SK-N-MC (cell line): ENCODE measurements at places on chromosomes 5 and 9.

GRCh38 chr9:127291246-127291778, 26.7 kb downstream of the GARNL3 start:
- no peak for DNase-seq

GRCh38 chr5:43110606-43111170, 10.0 kb upstream of the ZNF131 start:
- no peak for DNase-seq

DNA sequence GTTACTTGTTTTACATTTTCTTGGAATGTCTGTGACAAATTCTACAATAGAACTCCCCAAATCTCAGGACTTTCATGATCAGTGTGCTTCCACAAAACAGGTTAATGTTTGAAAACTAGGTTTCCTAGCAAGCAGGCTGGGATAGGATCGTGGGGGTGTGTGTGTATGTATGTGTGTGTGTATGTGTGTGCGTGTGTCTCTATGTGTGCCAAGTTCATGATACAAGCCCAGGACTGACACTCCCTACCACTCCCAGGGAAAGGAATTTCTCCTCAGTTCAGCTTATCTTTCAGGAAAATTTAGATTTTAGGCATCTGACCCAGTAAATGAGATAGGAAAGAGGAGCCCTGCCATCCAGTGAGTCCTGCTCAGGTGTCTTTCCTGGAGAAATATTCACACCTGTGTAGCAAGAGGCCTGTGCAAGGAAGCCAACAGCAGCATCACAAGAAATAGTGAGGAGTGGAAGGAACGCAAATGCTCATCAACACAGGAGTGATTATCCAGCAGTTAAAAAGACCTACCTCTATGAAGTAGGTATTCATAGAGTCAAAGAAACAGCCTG, 13.8 kb upstream of the ABLIM3 start:
- DNase-seq = no peak

DNA sequence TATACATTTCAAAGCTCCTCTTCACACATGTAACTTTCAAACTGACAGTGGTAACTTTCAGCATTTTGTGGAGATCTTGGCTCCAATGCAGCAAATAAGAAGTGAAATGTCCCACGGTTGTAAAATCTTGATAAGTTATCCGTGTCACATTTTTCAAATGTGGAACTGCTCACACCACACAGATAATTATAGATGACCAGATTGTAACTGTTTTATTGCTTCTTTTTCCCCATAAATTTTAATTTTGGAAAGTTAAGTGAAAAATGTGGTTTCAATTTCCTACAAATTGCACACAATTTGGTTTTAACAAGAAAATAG, 347.1 kb downstream of the EBF1 start:
- DNase-seq = no peak

- no peak for DNase-seq
These were observed 216.3 kb downstream of the TTLL11 start for GRCh38 chr9:121876658-121877271.

DNA sequence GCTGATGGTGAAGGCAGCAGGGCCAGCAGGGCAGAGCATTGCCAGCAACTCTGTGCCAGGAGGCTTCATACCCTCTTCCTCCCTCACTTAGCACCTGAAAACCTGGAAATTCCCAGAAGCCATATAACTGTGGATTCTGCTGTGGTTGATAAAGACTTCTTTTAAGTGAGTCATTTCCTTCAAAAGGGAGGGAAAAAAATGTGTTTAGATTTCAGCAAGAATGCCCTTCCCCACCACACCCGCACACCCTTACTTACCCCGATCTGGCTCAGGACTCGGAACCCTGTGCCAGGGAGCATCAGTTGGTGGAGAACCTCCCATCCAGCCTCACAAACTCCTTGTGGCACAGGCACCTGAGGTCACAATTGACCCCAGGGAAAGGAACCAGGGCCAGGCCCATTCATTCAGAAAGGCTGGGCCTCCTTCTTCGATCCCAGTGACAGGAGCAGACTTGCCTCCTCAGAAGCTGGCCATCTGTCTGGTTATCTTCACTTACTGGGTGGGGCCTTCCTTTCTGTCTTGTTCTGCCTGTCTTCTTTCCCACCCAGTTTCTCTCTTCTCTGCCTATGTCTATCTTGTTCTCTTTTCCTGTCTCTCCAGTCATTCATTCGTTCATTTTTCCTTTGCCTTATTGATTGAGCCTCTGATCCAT, 62.6 kb downstream of the PLAC8L1 start:
- DNase-seq = no peak

GRCh38 chr9:16986556-16986955, 116.1 kb upstream of the BNC2 start:
- no peak for DNase-seq
